ENCODE measurements at places on chromosomes 5 and 9. TPM values are rescaled to one million over a fixed set of nuclear protein-coding genes. Genes with fewer than 3 reads are reported as not detected.
A peak's percentile ranks its signal among the peaks of the same experiment; 100 is the strongest.

DNA sequence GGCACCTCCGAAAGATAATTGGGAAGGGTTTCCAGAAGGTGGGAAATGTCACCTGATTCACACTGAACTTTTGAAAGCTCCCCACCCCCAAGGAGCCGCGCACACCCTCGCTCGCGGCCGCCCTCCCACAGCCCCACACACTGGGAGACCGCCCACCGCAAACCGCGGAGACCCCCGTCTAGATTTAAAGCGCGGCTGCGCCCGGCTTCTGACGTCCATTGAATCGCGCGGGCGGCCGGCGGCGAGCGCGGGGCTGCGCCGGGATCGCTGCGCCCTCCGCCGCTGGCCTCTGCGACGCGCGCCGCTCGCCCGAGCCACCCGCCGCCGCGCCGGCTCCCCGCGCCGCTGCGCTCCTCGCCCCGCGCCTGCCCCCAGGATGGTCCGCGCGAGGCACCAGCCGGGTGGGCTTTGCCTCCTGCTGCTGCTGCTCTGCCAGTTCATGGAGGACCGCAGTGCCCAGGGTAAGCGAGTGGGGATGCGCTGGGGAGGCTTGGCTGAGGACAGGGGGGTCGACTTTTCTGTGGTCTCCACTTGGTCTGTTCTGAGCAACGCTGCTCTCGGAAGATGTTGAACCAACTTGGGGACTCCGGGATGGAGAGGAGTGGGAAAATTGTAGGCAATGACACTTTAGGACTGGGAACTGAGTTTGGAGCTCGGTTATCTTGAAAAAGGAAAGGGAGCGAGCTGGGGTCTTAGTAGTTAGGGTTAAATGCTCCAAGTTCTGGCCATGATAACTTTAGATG lies at the start of gene FST:
Gene FST, plus strand, starts transcription at position 214 of the 743 bp plus-strand sequence. Its CDS starts 163 bp downstream, at position 377.
- peak within 1 kb of the TSS; percentile 89 for H3K4me3 ChIP-seq
- peak within 1 kb of the TSS; percentile 64 for H3K27ac ChIP-seq
- no peak for DNase-seq
- H3K27me3 ChIP-seq = peaks cover 63% of the 10 kb centered on the region
- peaks cover 44% of the 10 kb centered on the region for H3K4me1 ChIP-seq

DNA sequence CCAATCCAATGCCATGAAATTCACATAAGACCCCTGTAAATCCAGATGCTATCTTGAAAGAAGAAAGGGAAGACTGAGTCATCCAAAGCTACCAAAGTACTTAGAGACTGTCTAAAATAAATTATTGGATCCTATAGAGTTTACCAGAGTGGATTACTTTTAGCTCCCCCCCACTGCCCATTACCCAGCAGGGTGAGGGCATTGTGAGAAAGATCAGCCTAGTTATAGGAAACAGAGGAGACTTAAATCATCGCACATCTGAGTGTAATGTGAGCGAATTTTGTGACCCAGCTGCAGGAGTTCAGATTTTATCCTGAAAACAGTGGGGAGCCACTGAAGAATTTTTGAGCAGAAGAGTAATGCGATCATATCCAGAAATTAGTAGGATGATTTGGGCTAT lies 1.6 kb upstream of the ENHO start:
- H3K27ac ChIP-seq = no peak overlapping the region
- peaks cover 44% of the 10 kb centered on the region for H3K27me3 ChIP-seq
- no peak overlapping the region for H3K4me3 ChIP-seq
- H3K4me1 ChIP-seq = peaks cover 13% of the 10 kb centered on the region

DNA sequence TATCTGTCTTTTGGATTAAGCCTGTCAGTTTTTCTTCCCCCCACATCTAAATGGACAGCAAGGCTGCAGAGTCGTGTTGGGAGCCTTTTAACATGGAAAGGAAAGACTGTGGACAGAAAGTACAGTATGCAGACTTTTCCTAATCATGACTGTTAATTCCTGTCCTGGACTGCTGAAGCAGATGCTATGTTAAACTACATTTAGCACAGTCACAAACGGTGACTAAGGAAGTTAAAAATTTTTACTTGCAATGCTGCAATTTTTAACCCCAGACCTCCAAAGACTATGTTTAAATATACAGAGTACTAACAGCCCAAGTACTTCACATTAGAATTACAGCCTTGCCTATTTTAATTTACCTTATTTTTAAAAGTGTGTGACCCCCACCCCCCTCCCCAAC lies 51.8 kb downstream of the ELAVL2 start:
- no peaks in the 10 kb centered on the region for H3K36me3 ChIP-seq
- H3K27me3 ChIP-seq = no peaks in the 10 kb centered on the region
- no peak for DNase-seq

PTGES gene
- not detected for total RNA-seq

NR2F1 gene
- not detected for total RNA-seq

DNA sequence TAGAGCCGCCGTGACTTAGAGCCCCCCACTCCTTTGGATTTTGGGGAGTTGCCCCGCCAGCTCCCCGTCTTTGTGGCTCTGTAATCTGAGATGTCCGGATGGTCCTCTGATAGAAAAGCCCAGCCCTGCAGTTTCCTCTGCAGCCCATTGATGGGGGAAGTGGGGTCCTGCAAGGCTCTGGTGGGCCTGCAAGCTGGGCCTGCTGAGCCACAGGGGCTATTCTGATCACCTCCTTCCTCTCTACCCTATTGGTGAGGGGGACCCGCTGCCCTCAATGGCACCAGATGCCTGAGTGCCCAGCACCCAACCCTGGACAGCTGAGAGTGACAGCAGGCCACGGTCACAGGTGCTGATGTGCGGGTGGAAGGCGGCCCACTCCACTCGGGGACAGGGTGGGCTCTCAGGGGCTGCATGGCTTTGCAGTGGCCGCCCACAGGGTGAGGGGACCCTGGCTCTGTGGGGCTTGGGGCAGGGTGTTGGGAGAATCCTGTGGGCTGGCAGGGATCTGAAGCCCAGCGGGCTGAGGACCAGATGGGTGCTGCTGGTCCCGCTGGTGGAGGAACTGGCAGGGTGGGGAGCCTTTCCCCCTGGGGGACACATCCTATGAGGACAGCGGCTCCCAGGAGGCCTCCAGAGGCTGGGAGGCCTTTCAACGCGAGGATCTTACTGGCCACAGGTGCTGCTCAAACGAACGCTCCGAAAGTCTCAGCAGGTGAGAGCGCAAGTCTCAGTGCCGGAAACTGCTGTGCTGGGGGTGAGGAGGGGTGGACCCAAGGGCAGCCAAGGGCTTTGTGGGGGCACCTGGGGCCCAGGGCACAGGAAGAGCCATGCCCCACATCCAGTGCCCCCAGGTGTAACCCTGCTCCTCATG lies 30.0 kb upstream of the LPCAT1 start:
- H3K27me3 ChIP-seq = no peaks in the 10 kb centered on the region
- DNase-seq = no peak
- H3K4me3 ChIP-seq = no peak overlapping the region
- no peaks in the 10 kb centered on the region for H3K4me1 ChIP-seq

- no peaks in the 10 kb centered on the region for H3K27me3 ChIP-seq
- DNase-seq = no peak
These were observed 217.0 kb downstream of the AP3B1 start for GRCh38 chr5:78077369-78078068.

- no peaks in the 10 kb centered on the region for H3K27me3 ChIP-seq
- peak; percentile 83 for DNase-seq
- H3K4me3 ChIP-seq = peak overlapping the region; percentile 86
- H3K27ac ChIP-seq = peak overlapping the region; percentile 89
These were observed 15.1 kb upstream of the ZNF131 start for GRCh38 chr5:43105369-43106289.

SHOC1 gene
- total RNA-seq = not detected

ADRA1B gene
- not detected for total RNA-seq

MYOT gene
- total RNA-seq = not detected

- no peak overlapping the region for H3K4me3 ChIP-seq
- H3K27me3 ChIP-seq = peaks cover 2% of the 10 kb centered on the region
- H3K36me3 ChIP-seq = no peaks in the 10 kb centered on the region
- no peak overlapping the region for H3K27ac ChIP-seq
- H3K4me1 ChIP-seq = no peaks in the 10 kb centered on the region
These were observed 85.7 kb upstream of the NIPBL start for GRCh38 chr5:36790847-36791246.

GRCh38 chr5:53030893-53031292 lies 41.7 kb downstream of the ITGA2 start:
- peaks cover 9% of the 10 kb centered on the region for H3K36me3 ChIP-seq
- H3K27me3 ChIP-seq = no peaks in the 10 kb centered on the region
- peak overlapping the region; percentile 6 for H3K27ac ChIP-seq
- no peak overlapping the region for H3K4me3 ChIP-seq
- DNase-seq = no peak
- H3K4me1 ChIP-seq = peaks cover 49% of the 10 kb centered on the region

DNA sequence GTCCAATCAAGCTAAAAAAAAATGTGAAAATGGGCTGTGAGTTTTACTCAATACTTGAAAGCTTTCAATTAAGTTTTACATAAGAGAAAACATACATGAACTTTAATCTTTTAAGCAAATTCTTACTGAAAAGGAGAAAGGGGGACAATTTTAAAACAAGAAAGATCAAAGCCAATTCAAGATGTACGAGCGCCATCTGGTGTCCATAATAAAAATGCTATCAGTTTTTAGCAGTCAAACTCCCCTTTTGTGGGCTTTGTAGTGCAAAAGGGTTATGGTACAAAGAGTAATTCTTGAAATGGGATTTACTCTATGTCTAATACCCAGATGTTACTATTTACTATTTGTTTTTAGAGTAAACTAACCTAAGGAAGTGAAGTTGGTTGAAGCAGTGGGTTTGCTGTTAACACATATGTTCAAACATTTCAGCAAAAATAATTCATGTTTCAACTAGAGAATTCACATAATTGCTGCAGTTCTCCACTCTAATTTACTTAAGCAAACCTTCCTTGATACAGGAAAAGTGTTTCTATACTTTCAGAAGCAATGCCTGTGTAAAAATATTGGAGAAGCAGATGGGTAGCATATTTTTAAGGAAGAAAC lies 228.2 kb upstream of the TYRP1 start:
- H3K27ac ChIP-seq = no peak overlapping the region
- H3K4me1 ChIP-seq = no peaks in the 10 kb centered on the region
- no peak for DNase-seq
- no peak overlapping the region for H3K4me3 ChIP-seq
- H3K36me3 ChIP-seq = no peaks in the 10 kb centered on the region

DNA sequence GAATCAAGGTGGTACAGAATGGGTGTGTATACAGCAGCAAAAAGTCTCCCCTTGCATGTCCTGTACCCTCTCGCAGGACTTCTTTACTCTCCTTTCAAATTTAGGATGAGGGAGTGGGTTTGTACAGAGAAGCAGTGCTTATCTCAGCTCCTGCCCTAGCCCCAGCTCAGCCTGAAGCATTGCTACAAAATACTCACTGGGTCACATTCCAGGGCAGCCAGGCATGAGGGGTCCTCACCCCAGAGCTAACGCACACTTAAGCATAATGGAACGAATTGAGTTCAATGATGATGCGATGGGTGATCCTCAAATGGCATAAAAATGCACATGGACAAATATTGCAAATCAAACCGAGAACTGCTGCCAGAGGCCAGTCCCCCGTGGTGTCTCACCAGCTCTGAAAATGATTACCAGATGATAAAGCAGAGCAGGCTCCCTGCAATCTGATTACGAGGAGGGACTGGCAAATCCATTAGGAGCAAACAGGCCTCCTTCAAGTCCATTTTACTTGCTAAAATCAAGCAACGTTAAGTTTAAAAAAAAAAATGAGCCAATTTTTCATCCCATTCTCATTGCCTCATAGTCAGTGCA lies 231.6 kb upstream of the TAS2R1 start:
- H3K4me1 ChIP-seq = no peaks in the 10 kb centered on the region
- H3K27ac ChIP-seq = no peak overlapping the region
- H3K4me3 ChIP-seq = no peak overlapping the region
- DNase-seq = no peak
- H3K27me3 ChIP-seq = no peaks in the 10 kb centered on the region
- H3K36me3 ChIP-seq = no peaks in the 10 kb centered on the region

MEF2C gene
- total RNA-seq = 0.47 TPM

- no peaks in the 10 kb centered on the region for H3K27me3 ChIP-seq
- no peak for DNase-seq
- H3K27ac ChIP-seq = no peak overlapping the region
- H3K36me3 ChIP-seq = no peaks in the 10 kb centered on the region
These were observed 662.1 kb downstream of the TLE4 start for GRCh38 chr9:80233906-80234305.

DNA sequence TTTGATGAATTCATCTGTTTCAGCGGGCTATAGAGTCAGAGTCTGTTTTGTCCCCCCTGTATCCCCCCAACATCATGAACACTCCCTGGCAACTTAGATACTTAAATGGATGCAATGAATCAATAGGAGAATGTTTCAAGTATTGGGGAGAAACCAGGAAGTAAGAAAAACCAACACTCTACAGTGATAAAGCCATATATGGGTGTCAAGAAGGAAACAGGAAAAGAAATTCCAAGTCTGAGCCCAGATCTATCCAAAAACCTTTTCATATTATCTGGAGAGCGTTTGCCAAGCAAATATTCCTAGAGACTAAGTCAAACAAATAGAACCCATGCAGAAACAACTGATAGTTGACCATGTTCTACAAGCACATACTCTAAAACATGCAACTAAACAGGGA lies 2.3 kb upstream of the GNAQ start:
- H3K4me1 ChIP-seq = peaks cover 53% of the 10 kb centered on the region
- H3K27ac ChIP-seq = no peak overlapping the region
- H3K27me3 ChIP-seq = no peaks in the 10 kb centered on the region
- no peak for DNase-seq

GRCh38 chr9:38089387-38090165 lies 20.5 kb upstream of the SHB start:
- no peak for DNase-seq
- H3K4me1 ChIP-seq = peaks cover 5% of the 10 kb centered on the region
- H3K36me3 ChIP-seq = no peaks in the 10 kb centered on the region
- H3K4me3 ChIP-seq = no peak overlapping the region
- no peak overlapping the region for H3K27ac ChIP-seq

COL15A1 gene
- 0.02 TPM for total RNA-seq

HSD17B3 gene
- total RNA-seq = not detected

GRCh38 chr5:139711067-139711905 lies 63.1 kb downstream of the CXXC5 start:
- H3K27me3 ChIP-seq = peaks cover 50% of the 10 kb centered on the region
- H3K27ac ChIP-seq = no peak overlapping the region
- peak; percentile 6 for DNase-seq
- H3K36me3 ChIP-seq = no peaks in the 10 kb centered on the region
- peak overlapping the region; percentile 54 for H3K4me3 ChIP-seq
- H3K4me1 ChIP-seq = peaks cover 5% of the 10 kb centered on the region

KLF9 gene
- total RNA-seq = 18.1 TPM

GRCh38 chr5:111299831-111300432 lies 75.7 kb downstream of the CAMK4 start:
- H3K27ac ChIP-seq = no peak overlapping the region
- no peak overlapping the region for H3K4me3 ChIP-seq
- peaks cover 14% of the 10 kb centered on the region for H3K4me1 ChIP-seq
- H3K36me3 ChIP-seq = peaks cover 19% of the 10 kb centered on the region
- no peaks in the 10 kb centered on the region for H3K27me3 ChIP-seq

DNA sequence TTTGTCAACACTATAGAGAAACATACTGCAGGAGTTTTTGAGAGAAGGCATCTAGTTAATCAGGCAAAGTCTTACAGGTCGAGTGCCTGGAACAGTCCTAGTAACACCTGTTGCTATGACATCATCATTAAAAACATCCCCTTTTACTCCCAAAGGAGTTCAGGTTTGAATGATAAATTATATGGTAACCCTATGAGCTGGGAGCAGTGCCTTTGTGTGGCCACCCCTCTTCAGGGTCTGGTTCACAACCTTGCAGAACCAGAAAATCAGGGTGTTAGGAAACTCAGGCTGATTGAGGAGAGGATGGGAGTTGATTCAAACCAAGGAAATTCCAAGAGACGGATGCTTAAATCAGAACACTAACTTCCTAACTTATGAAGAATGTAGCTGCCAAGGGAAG lies 179.1 kb upstream of the RASEF start:
- DNase-seq = no peak
- H3K4me1 ChIP-seq = no peaks in the 10 kb centered on the region
- no peak overlapping the region for H3K27ac ChIP-seq
- no peak overlapping the region for H3K4me3 ChIP-seq
- no peaks in the 10 kb centered on the region for H3K36me3 ChIP-seq
